ENCODE measurements at places on chromosomes 13 and 19.

DNA sequence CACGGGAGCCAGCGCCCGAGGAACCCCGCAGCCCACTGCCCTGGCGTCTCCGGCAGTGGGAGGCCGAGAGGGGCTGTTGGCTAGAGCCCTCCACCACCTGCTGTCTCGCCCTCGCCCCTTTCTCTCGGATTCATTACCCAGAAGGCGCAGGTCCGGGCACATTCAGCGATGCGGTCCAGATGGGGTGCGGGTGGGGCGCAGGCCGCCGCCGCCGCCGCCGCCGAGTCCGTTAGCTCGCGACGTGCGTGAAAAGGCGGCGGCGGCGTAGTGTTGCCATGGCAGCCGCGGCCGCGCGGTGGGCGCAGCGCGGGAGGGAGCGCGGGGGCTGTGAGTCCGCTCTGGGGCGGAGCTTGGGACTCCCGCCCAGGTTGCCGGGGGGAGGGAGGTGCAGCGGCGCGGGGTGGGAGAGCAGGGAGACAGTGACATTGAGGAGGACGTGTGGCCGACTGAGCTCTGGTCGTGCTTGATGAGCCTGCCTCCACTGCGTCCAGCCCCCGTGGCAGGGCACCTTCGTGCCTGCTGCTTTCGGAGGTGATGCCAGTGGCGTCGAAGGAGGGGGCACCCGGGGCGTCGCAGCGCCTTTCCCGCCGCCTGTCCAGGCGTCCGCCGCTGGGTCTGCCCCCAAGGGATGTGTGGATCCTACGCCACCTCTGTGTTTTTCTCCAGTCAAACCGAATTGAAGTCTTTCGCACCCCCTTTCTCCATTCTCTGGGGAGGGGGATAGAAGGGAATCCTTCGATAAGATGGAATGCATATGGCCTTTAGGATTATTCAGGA, at the start of gene KATNAL1:
KATNAL1 (minus strand) TSS at position 358 of the 777 bp plus-strand sequence. CDS start 23,774 bp downstream, outside the sequence.
- H3K27me3 ChIP-seq: no peaks in the 10 kb centered on the region
- no peaks in the 10 kb centered on the region for H3K36me3 ChIP-seq
- H3K27ac ChIP-seq: peak within 1 kb of the TSS; percentile 66
- peak; percentile 80 for DNase-seq
- no peaks in the 10 kb centered on the region for H3K4me1 ChIP-seq

DNA sequence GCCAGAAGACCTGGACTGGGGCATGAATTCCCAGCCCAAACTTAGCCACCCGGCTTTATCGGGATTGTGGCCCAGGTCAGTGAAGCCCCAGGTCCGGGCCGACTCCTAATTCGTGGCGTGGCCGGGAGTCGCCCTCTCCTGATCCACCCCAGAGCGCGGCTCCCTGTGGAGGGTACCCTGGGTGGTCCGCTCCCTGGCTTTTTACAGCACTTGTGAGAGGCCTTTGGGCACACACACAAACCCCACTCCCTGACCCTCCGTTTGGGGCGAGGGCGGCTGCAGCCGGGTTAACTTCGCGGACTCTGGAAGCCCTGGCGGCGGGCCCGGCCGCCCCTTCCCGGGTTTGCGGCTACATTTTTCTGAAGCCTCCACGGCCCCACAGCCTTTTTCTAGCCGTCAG, 56.4 kb downstream of the ZNF568 start:
- H3K27ac ChIP-seq: no peak overlapping the region
- no peaks in the 10 kb centered on the region for H3K4me1 ChIP-seq
- peak; percentile 52 for DNase-seq
- H3K36me3 ChIP-seq: no peaks in the 10 kb centered on the region
- H3K4me3 ChIP-seq: peak overlapping the region; percentile 80

GRCh38 chr19:27858981-27859581, 1353.9 kb downstream of the UQCRFS1 start:
- H3K27me3 ChIP-seq: no peaks in the 10 kb centered on the region
- DNase-seq: no peak
- no peak overlapping the region for H3K27ac ChIP-seq
- H3K4me1 ChIP-seq: no peaks in the 10 kb centered on the region
- H3K4me3 ChIP-seq: no peak overlapping the region
- H3K36me3 ChIP-seq: no peaks in the 10 kb centered on the region

GRCh38 chr13:24574847-24575246, 62.3 kb upstream of the PARP4 start:
- H3K27me3 ChIP-seq: no peaks in the 10 kb centered on the region
- H3K36me3 ChIP-seq: no peaks in the 10 kb centered on the region
- no peak overlapping the region for H3K4me3 ChIP-seq
- H3K27ac ChIP-seq: no peak overlapping the region
- no peaks in the 10 kb centered on the region for H3K4me1 ChIP-seq
- DNase-seq: no peak

DNA sequence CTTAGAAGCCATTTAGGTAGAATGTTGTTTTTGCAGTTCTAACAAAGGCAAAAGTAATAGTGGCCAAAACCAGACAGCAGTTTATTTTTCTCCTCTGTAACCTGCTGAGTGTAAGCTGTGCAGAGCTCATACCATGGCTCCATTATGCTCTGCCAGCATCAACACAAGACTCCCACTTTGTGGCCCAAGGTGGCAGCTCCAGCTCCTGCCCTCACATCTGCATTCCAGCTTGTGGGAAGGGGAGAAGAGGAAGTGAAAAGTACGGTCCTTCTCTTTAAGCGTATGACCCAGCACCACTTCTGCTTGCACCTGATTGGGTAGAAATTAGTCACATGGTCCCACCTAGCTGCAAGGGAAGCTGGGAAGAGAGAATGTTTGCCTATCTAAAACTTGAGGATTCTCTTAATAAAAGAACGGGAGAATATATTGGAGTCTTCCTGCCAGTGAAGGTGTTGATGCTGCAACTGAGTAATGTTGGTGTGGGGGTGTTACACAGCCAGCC, 19.2 kb downstream of the ADGRE1 start:
- H3K4me1 ChIP-seq: no peaks in the 10 kb centered on the region
- no peak for DNase-seq

Data from right lobe of liver (tissue), 6 donors.